Activated naive CD4-positive, alpha-beta T cell treated with anti-CD3 and anti-CD28 coated beads, Interleukin-2, amount 50 U/mL, for 16 hours (primary cell): ENCODE measurements at places on chromosomes 6 and 20.

DNA sequence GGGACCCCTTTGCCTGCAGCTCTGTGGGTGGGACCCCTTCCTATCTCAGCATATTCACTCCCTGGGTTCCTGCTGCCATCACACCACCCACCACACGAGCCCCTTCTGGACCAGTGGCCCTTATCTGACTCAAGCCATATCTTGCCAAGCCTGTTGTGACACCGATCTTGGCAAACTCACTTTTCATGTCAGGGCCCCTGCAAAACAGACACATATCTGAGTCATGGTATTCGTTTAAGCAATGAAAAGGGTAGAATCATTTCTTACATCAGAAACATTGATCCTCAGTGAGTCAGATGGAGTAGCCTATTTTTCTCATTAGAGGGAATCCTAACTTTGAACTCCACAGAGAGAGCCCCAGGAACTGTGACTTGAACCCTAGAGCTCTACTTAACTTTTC lies 10.6 kb downstream of the RAET1E start:
- DNase-seq, result no peak

- DNase-seq, result no peak
These were observed 4.9 kb upstream of the PDYN start for GRCh38 chr20:1998715-1999114.

- DNase-seq, result no peak
These were observed 658.9 kb upstream of the NOX3 start for GRCh38 chr6:156114541-156114940.

- no peak for DNase-seq
These were observed 148.1 kb upstream of the TCF21 start for GRCh38 chr6:133740816-133741215.

- no peak for DNase-seq
These were observed 80.9 kb downstream of the UBE3D start for GRCh38 chr6:82984720-82985119.

DNA sequence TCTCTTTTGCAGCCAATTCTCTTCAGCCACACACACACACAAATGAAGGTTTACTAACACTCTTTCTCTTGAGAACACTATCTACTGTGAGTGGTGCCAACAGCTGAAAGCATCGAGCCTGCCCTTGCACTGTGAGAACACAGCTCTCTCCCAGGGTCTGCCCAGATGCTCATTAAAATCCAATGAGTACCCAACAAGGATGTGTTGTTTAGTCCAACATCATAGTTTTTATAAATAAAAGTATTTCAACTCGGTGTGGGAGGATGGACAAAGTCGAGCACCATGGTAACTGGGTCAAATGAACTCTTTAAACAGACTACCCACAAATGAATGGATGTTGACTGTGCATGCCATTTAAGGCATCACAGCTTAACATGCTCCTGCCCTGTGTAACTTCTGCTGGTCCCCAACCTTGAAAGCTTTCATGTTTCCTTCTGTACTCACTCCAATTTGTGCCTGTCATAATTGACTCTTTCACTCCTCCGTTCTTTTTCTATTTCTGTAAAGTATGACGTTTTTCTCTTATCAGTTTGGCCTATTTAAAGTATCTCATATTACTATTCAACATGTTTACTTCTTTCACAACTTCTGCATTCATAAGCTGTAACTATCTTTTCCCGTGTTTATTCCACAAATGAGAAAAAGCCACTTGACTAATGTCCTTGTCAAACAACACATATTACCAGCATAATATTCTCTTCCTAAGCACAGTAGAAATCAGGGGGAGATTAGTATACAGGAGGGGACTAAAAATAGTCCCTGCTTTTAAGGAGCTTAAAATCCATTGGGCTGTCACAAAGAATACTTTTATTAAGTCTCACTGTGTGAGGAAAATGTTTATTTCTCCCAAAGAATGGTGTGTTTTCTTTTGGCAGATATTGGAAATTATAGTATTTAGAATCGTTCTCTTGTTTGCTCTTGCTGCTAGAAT lies 215.4 kb downstream of the RFPL4B start:
- DNase-seq, result no peak
